Nucleus accumbens (tissue), 56 donors: ENCODE measurements at places on chromosomes 1 and 21.

- DNase-seq = no peak
These were observed 47.8 kb downstream of the GIPC2 start for GRCh38 chr1:78093560-78093959.

DNA sequence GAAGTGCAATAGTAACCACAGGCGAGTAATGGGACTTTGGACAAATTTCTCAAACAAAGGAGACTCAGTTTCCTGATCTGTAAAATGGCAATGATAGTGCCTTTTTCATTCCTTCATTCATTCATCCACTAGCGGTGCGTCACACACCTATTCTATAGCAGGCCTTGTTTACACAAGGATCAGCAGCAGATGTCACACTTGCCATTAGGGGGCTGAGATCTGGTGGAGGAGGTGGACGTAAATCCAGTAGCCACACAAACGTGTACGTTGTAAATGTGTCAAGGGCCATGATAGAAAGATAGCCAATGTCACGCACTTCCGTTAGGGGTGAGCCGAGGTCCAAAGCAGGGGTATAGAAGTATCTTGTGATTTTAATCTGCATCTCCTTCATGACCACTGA, 34.2 kb downstream of the SERINC2 start:
- no peak for DNase-seq

DNA sequence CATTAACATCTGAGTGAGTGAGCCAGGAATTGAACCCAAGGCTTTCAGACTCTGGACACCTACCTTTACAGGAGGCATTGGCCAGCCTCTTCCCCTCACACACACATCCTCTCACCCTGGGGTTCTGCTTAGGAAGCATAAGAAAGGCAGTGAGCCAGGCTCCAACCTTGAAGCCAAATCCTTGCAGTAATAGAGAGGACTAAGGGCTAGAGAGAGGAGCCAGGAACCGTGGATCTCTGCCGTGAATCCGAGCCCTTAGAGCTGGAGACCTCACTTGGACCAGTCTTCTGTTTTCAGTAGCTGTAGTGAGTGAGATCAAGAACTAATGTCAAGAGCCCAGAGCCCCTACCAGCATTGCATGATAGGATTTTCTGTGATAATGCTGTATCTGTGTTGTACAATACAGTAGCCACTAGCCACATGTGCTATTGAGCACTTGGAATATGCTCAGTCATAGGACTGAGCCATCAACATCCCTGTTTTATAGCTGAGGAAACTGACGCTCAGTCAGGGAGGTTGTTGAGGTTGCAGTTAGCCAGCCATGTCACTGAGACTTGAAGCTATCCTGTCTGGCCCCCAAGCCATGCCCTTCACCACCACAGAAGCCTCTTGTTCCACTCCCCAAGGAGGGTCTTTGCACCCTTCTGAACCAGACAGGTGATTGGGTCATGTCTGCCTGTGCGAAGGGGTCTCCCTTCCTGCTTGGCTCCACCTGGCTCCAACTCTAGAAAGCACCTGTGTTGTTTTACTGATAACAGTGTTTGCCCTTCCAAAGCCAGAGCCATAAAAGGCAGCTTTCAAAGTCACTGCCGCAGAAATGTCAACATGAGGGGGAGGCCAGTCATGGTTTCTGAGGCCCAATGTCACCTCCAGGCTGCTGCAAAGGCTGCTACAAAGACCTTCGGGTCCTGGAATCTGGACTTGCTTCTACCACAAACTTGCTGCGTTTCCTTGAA, 101.1 kb upstream of the JUN start:
- DNase-seq = no peak

- DNase-seq = no peak
These were observed 203.5 kb downstream of the CAMTA1 start for GRCh38 chr1:6988796-6989195.

- DNase-seq = no peak
These were observed 13.8 kb downstream of the GPATCH2 start for GRCh38 chr1:217617126-217617525.

- no peak for DNase-seq
These were observed 2.0 kb downstream of the CFAP45 start for GRCh38 chr1:159897962-159898361.

- no peak for DNase-seq
These were observed 19.4 kb downstream of the RRP15 start for GRCh38 chr1:218304281-218305039.

- DNase-seq = no peak
These were observed 113.7 kb upstream of the RRP15 start for GRCh38 chr1:218171302-218171893.

GRCh38 chr1:91850708-91851107, 35.2 kb downstream of the TGFBR3 start:
- DNase-seq = no peak

- DNase-seq = no peak
These were observed 164.6 kb upstream of the KCNJ6 start for GRCh38 chr21:38080888-38081287.

GRCh38 chr1:203996126-203996525, 76.8 kb upstream of the SOX13 start:
- peak; percentile 15 for DNase-seq

DNA sequence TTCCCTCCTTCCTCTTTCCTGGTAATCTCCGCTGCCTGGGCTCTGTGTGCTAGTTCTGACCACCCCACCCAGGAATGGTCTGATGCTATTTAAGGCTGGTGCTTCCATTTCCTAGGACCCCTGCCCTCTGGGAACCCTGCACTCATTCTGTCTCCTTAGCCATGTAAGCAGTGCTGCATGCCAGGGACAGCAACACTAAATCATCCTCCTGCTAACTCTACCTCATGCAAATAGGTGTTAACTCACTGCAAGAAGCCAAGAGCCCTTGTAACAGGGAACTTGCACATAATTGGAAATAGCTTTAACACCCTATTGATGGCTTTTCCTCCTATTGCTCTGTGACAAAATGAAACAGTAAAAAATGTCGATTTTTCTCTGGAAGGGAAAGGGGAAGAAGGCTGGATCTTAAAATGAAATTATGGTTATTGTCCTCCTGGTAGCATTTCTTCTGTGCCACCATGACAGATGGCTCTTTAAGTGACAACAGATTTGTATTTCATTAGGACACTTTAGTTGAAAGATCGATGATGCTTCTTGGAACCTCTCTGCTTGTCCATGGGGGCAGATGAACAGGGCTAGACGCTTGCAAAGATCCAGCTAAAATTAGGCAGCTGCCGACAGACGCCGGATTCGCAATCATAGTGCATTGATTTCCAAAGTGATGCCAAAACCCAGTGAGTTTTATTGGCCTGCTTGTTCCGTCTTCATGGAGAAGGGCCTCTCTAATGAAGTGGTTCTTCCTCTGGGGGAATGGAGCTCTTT, 551.7 kb downstream of the MATN1 start:
- DNase-seq = no peak

- DNase-seq = no peak
These were observed 13.4 kb downstream of the ITSN1 start for GRCh38 chr21:33655588-33656221.

- DNase-seq = no peak
These were observed 122.2 kb downstream of the KCNN3 start for GRCh38 chr1:154747740-154748404.

- no peak for DNase-seq
These were observed 8.0 kb downstream of the SYT6 start for GRCh38 chr1:114145504-114146151.

GRCh38 chr1:222357252-222357651, 190.7 kb downstream of the HHIPL2 start:
- DNase-seq = no peak

GRCh38 chr1:22319608-22320007, 132.0 kb upstream of the ZBTB40 start:
- no peak for DNase-seq

DNA sequence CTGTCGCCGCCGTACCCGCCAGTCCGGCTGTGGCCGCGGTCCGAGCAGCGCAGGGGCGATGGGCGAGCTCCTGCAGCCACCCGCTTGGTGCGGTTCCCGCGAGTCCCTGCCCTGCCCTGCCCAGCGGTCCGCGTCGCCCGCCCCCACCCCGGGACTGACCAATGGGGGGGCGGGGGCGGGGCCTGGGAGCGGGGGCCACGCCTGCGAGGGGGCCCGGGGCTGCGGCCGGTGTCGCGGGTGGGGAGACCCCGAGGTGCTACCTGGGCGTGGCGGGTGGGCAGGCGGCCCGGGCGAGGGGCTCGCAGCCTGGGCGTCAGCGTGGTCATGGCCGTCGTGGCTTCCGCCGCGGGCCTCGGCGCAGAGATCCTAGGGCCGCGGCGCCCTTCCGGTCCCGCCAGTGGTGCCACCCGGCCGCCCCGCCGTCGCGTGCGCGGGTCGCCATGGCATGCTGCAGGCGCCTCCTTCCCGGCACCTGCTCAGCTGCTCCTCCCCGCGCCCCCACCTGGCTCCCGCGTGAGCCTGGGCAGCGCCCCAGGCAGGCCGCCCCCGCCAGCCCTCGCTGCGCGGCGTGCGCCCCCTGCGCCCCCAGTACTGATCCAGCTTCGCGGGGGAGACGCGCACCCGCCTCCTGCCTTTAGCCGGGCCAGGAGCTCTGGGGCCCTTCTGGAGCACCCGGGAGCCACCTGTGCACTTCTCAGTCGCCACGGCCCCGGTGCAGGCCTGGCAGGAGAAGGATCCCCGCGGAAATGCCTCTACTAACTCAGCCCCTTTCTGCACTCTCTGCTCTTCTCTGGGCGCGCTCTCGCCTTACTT, at the start of gene BMP8B:
Gene BMP8B (minus strand): TSS at position 108 of the 813 bp plus-strand sequence. CDS start 380 bp downstream, outside the sequence.
- DNase-seq = peak; percentile 44

GRCh38 chr1:64478594-64479470, 8.9 kb downstream of the CACHD1 start:
- DNase-seq = no peak

DNA sequence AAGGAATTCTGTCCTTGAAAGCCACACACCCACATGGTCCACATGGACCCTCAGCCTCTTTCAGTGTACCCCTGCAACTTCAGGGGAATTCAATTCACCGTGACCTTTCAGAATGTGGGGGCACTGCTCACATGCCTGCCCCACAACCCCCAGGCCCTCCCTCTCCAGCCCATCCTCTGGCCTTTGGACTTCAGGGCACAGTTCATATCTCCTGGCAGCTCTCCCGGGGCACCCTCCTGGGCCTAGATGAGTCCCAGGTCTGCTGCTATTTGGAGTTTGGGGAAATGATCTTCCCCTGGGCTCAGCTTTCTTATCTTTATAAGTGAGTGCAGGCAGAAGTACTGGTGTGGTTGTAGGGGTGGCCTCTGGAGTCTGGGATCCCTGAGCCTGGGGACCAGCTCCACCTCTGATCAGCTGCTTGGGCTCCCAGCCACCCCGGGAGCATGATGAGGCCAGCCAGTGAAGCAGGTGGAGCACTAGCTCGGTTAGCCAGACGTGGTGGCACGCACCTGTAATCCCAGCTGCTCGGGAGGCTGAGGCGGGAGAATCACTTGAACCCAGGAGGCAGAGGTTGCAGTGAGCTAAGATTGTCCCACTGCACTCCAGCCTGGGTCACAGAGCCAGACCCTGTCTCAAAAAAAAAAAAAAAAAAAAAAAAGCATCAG, 15.8 kb downstream of the C1orf167 start:
- DNase-seq = no peak

- DNase-seq = no peak
These were observed 779 bp upstream of the DEGS1 start for GRCh38 chr1:224182057-224182865.

GRCh38 chr1:95625224-95625623, 391.2 kb downstream of the RWDD3 start:
- DNase-seq = no peak

- no peak for DNase-seq
These were observed 14.6 kb upstream of the CAMSAP2 start for GRCh38 chr1:200724064-200724463.

- DNase-seq = peak; percentile 70
These were observed 9.3 kb downstream of the KIF21B start for GRCh38 chr1:201013991-201014815.

GRCh38 chr1:3018051-3018471, 3.2 kb upstream of the ACTRT2 start:
- DNase-seq = no peak

DNA sequence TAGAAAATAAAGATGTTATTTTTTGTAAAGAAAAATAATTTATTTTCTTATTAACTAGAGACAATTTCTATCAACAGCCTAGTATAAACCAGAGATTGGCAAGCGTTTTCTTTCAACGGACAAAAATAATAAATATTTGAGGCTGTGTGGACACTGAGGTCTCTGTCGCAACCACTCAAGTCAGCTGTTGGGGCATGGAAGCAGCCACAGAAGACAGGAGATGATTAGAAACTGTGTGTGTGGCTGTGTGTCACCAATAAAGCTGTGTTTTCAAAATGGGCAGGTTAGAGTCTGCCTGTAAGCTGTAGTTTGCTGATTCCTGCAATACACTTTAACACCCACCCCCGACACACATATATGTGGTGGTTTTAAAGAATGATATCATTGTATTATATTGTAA, 200.6 kb upstream of the HMCN1 start:
- no peak for DNase-seq

GRCh38 chr1:47708658-47709018, 270.8 kb downstream of the FOXD2 start:
- no peak for DNase-seq

- DNase-seq = no peak
These were observed 309.1 kb upstream of the NRIP1 start for GRCh38 chr21:15373941-15374340.

GRCh38 chr1:85608851-85609250, 28.3 kb downstream of the CCN1 start:
- DNase-seq = no peak

DNA sequence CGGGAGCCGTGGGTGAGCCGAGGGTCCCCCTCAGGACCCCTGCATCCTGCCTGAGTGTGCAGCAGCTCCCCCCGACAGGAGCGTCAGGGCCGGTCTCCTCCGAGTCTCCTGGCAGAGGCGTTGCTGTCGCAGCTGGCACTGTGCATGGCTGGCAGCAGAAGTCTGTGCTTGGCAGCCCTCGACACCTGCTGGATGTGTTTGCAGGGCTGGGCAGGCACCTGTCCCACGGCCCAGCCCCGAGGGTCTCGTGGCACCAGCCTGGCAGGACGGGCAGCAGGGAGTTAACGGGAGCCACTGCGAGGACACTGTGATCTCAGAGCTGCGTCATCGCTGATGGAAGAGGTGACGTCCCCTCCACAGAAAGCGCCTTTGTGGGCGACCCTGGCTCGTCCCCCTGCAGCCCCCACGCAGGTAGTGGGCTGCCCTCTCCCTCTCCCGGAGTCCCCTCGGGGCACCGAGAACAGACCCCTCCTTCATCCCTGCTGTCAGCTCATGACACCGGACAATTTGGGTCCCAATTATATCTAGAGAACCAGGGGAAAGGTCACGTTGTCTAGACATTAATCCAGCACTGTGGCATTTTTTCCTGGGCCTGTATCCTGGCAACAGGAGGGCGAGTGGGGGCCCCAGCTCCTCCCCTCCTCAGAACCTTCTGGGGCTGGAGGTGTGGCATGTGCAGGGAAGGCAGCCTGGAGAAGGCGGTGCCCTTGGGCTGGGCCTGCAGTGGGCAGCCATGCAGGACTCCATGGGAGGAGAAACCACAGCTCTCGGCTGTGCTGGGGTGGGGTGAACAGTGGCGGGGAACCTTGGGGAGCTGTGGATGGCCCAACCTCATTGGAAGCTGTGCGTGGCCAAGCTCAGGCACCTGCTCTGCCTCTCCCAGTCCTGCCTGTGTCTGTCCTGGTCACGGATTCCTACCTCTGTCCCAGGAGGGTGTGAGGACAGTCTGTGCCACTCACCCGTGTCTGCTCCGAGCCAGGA, 15.4 kb downstream of the COL18A1 start:
- peak; percentile 20 for DNase-seq

GRCh38 chr1:244354810-244355278, 96.9 kb downstream of the ADSS2 start:
- DNase-seq = no peak
